ENCODE measurements at places on chromosomes 2 and 18.

GRCh38 chr18:33741760-33742159 is 163.7 kb downstream of the ASXL3 start:
- DNase-seq: no peak

DNA sequence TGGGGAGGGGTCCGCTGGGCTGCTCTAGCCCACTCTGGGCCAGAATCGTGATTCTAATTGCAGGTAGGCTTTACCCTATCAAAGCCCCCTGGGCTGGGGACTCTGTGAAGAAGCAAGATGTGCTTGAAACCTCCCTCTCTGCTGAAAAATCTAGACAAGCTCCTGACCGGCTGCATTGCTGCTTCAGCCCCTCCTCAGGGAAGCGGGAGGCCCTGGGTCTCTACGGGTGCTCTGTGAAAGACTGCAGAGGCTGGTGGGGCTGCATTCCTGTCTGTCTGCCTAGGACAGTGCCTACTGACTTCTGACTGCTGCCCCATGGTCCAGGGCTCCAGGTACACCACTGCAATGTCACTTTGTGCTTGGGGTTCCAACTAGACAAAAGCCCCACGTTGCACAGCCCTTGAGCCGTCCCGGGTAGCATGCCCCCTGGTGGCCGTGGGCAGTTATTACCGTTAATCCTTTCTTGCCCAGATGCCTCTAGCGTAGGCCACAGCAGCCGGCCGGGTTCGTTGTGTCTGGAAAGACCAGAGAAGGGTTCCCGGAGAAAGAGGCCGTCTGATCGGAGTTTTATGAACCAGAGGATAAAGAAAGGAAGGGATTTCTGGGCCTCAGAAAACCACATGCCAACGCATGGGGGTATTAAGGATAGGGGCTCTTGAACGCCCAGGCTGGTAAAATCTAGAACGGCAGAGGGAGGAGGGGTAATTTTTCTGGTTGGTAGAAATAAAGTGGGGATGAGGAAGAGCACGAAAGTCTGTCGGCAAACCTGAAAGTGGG is 15.9 kb upstream of the C1QL2 start:
- DNase-seq: peak; percentile 33

DNA sequence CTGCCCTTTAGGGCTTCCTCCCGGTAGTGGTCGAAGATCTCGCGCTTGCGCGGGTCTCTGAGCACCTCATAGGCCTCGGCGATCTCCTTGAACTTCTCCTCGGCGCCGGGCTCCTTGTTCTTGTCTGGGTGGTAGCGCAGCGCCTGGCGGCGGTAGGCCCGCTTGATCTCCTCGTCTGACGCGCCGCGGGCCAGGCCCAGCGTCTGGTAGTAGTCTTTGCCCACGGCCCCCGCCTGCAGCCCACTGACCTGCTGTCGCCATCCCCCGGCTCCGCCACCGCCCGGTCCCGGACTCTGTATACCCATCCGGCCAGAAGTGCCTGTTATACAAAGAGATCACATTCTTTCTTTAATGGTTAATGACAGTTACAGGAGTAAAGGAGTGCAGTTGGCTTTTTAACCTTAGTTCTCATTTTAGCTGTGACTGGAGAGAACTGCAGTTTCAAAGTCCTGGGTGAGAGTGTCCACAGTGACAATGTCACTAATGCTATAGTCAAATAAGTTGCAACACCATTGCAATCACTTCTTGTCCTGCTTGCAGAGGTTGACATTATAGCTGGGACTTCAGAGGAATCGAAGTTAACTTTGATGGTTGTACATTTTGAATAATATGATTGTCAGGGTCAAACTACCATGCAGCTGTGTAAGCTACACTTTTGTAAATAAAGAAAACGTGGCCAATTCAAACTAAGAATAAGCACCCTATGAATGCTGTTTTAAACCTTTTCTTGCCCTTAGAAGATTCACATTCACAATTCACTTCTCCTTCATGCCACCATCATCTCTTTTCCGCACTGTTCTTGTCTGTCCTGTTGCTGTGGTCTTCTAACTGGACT is 35.3 kb upstream of the CAVIN2 start:
- DNase-seq: no peak

- no peak for DNase-seq
Observed at GRCh38 chr2:1751767-1752725, 7.7 kb upstream of the PXDN start.

DNA sequence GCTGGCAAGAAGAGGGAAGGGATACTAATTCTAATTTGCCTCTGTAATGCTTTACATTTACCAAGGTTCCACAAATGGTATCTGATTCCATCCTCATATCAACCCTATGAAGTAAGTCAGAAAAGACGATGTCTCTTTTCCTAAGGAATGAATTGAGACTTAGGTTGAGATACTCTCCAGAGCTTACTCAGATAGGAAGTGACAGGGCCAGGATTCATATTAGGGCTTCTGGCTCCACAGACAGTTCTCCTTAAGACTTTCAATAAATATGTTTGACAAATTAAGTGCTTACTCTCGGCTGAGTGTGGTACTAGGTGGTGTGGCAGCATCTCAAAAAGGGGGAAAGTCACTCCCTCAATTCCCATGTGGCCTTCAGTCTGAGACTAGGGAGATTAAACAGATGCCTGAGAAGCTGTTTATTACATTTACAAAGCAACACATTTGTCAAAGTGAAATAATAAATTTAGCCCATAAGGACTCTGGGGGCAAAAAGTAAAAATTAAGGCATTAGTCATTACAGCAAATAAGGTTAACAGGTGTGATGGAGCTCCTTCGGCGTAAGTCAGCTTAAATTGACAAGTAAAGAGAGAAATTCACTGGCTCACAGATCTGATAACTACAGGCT is 14.2 kb downstream of the CDK15 start:
- no peak for DNase-seq

DNA sequence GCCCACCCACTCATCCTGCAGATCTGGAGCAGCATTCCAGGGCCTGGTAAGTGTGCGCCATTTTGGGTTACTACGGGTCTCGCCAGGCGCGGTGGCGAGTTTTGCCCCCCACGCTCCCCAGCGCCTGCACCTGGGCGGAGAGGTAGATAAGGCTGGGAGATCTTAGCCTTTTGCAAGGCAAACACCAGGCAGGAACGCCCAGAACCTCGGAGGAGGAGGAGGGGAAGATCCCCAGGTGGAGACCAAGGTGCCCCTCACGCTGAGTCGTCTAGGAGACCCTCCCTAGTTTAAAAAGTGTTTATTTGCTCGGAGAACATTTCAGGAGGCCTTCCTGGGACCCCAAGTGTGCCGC is 365 bp upstream of the RAMP1 start:
- no peak for DNase-seq

- peak; percentile 27 for DNase-seq
Observed at GRCh38 chr2:63539416-63540162, 48.7 kb downstream of the WDPCP start.

GRCh38 chr18:75114231-75114764 is 94.6 kb downstream of the PTGR3 start:
- DNase-seq: no peak

DNA sequence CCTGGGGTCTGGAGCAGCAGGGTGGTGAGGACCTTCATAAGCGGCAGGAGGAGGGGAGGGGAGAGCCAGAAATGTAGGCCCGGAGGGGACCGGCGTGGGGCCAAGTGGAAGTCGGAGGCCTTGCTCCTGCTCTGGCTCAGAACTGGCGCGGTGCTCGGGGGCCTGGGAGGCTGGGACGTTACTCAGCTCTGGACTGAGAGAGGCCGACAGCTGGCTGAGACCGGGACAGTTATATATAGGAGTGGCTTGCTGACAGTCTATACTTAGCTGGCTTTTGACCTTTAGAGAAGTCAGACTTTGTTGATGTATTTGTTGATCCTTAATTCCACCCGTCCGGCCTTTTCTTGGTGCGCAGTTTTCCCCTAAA is 15.7 kb downstream of the IGFBP5 start:
- DNase-seq: no peak

DNA sequence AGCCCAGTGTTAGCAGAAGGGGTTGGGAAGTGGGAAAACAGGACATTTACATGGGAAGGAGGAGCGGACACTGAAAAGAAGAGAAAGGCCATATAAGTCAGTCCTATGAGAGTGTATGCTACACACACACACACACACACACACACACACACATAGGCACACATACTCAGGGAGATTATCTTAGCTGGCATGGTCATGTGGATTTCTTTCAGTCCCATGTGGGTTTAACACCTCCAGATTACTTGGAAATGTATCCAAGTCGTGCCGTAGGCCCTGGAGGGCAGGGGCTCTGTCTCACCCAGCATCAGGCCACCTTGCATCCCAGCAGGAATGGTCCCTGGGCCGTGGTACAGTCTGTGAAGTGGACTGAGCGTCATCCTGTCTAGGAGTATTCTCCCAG is 113.3 kb upstream of the CAPN13 start:
- DNase-seq: no peak

- DNase-seq: no peak
Observed at GRCh38 chr2:228094377-228094921, 87.0 kb downstream of the SPHKAP start.
